Spinal cord (tissue), 10 donors: ENCODE measurements at places on chromosomes 3 and 15.

DNA sequence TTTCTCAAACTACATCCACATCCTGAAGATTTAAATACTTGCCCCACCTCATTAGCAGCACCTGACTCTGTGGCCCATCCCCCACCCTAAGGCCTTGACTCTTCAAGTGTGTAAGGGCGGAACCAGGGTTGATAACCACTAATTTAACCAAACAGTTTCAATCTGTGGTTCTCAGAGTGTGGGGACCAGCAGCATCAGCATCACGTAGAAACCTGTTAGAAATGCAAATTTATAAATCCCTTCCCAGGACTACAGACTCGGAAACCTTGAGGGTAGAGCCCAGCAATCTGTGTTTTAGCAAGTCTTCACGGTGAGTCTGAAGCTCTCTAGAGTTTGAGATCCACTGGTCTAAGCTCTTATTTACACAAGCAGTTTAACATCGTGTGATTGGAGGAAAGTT lies 12.4 kb downstream of the GNB4 start:
- DNase-seq = no peak

GRCh38 chr3:39892068-39892467 lies 82.7 kb downstream of the MYRIP start:
- no peak for DNase-seq

- no peak for DNase-seq
Observed at GRCh38 chr15:25059698-25060471, 105.1 kb downstream of the SNRPN start.

- no peak for DNase-seq
Observed at GRCh38 chr3:69878254-69878653, 121.3 kb upstream of the SAMMSON start.

- no peak for DNase-seq
Observed at GRCh38 chr15:58522865-58523264, 91.1 kb downstream of the LIPC start.

- no peak for DNase-seq
Observed at GRCh38 chr3:32959371-32959770, 7.9 kb downstream of the CCR4 start.
